CD4-positive, alpha-beta T cell treated with Interleukin-15 for 4 hours (primary cell): ENCODE measurements at places on chromosomes 6 and 20.

- DNase-seq = no peak
Measured at GRCh38 chr6:149711711-149712110, 6.2 kb downstream of the LATS1 start.

DNA sequence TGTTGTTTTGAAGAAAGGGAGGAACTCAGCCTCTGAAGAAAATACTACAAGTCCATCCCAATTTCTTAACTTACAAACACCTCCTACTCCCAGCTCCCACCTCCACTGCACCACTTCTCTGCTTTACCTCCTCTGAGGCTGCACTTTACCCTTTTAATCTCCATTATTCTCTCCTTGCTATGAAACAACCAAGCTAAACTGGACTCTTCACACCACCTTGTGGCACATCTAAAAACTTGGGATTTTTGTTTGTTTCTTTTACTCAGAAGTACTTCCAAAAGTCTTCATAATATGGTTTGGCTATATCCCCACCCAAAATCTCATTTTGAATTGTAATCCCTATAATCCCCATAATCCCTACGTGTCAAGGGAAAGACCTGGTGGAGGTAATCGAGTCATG, 142.2 kb downstream of the MOXD1 start:
- DNase-seq = no peak

DNA sequence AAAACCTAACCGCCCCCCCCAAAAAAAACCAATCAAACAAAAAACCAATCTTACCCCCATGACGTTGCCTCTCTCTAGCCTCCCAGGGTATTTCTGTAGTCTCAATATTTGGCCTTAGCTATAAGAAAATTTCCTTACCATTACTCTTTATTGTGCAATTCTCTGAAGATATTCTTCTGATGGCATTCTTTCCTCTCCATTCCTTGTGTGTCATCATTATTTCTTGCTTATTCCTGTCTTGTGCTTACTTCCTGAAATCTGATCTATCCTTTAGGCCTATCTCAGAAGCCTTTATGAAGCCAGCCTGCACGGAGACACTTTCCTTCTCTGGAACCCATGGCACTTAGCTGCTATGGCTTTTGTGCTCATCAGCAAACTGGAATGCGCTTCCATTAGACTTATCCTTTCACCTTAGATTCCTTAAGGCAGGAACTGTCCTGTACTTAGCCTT, 65.9 kb upstream of the DDR1 start:
- DNase-seq = no peak

- DNase-seq = no peak
Measured at GRCh38 chr6:147177286-147177685, 26.9 kb upstream of the STXBP5 start.

DNA sequence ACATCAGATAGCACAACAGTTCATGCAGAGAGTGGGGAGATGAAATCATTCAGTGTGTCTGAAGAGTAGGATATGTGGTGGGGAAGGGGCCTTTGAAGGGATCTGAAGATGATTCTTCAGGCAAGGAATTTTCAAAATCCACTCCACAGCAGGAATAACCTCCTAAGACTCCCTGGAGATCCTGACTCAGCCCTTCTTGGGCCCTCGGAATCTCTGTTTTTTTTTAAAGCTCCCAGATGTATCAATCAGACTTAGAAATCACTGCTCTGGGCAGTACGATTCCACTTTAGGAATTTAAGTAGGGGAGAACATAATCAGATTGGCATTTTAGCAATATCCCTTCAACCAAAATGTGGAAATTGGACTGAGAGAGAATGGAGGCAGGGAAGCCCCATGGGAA, 55.5 kb downstream of the RIOK1 start:
- no peak for DNase-seq

DNA sequence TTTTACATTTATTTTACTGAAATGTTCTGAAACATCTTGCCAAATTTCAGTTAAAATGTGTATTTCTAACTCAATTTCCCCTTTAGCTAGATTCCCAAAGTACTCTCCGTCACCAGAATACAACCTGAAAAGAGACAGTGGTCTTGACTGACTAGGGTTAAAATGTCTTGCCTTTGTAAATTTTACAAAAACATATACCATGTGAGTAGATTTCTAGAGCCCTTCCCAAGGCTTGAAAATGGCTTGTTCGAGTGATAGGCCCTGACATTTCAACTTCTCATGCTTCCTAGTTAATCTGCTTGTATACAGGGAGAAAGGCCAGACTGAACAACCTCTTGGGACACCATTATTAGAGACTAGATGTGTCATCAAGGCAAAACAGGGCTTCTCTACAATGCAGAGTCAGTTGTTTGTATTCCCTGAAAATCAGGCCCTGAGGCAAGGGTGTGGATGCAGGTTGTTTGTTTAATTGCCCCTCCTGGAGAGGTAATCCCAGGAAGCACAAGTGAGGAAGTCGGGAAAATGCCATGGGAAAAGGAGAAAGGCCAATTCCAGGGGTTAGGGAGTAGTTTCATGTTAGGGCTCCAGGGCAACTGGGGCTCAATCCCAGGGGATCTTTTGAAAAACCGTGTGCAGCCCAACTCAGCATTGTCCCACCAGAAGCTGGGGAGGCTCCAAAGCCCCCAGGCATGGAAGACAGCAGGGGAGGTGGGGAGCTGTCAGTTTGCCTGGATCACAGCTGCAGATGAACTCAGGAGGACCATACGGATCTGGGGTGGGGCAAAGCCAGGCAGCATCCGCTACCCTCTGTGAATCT, 11.6 kb upstream of the TFB1M start:
- DNase-seq = no peak

GRCh38 chr20:34583544-34583943, 25.0 kb downstream of the MAP1LC3A start:
- DNase-seq = no peak

DNA sequence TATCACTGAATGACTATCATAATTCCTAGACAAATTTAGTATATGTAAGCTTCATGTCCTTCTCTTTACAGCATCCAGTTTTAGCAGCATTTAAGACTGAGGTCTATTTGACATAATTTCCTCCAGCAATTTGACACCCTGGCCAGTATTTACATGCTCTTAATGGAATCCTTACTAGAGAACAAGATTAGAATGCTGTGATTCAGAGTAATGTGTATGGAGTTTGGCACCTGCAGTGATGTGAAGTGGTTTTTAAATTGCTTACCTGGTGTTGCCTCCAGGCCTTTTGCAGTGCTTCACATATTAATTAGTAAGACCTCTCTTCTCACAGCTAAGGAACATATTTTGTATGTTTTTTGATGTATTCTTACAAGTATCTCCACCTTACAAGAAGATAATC, 9.8 kb downstream of the NKX2-4 start:
- no peak for DNase-seq

- no peak for DNase-seq
Measured at GRCh38 chr6:158018041-158018771, 36.5 kb downstream of the SYNJ2 start.

GRCh38 chr6:53437557-53438202, 88.9 kb upstream of the ELOVL5 start:
- DNase-seq = peak; percentile 37

DNA sequence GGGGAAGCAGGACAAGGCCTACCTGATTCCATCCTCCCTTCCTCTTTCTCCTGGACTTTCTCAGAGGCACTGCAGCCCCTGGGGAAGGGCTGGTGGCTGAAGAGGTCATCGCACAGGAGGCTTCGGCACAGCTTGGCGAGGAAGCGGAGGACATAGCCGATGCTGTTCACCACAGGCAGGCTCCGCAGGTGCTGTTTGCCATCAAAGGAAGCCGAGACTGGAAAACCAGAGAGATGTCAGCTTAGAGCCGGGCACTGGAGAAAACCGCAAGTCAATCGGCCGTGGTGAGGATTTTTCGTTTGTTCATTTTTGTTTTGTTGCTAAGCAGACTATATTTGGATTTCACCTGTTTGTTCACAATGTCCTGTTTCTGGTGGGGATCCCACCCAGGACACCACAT, 79.2 kb downstream of the SCML4 start:
- DNase-seq = no peak

DNA sequence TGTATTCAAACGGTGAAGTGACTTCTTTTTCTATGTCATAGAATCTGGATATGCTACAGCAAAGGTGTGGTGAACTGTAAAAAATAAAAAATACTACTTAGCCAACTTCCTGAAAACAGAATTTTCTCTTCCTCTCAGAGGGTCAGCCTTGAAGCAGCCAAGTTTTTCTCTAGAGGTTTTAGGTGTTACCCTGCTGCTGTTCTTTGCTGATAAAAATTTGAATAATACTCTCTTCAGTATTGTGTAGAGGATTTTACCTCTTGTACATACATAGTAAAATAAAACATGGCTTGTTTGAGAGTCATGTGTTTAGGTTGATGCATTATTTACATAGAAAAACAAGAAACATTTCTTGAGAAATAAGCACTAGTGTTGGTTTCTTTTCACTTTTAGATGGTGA, 458.4 kb downstream of the TBC1D32 start:
- no peak for DNase-seq

DNA sequence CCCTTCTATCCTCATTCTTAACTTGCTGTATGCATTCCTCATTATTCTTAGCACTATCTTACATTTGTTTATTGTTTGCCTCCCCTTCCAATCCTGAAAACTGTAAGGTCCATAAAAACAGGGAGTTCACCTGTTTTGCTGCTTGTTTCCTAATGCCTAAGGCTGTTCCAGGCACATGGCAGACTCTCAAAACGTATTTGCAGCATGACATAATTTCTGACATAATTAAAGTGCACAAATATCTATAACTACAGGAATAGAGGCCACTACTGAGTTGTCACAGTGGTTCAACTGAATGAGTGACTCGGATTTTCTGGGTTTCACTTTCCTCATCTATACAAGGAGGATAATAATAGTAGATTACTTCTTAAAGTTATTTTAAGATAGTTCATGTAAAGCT, 83.0 kb downstream of the HFE start:
- peak; percentile 13 for DNase-seq

DNA sequence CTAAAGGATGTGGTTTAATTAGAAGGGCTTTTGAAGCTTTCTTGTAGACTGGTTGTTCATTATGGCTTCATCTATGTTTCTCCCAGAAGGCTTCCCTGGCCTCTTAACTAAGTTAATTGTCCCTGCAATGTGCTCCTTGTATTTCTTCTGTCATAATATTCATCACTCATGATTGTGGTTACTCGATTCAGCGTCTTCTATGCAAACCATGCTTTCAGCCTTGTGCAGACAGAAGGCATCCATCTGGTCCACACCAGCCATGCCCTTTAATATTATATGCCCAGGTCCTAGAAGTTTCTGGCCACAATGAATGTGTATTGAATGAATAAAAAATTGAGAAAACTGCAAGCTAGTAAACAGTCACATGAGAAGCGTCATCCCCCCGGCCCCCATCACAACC, 163.2 kb downstream of the KHDC1L start:
- no peak for DNase-seq

DNA sequence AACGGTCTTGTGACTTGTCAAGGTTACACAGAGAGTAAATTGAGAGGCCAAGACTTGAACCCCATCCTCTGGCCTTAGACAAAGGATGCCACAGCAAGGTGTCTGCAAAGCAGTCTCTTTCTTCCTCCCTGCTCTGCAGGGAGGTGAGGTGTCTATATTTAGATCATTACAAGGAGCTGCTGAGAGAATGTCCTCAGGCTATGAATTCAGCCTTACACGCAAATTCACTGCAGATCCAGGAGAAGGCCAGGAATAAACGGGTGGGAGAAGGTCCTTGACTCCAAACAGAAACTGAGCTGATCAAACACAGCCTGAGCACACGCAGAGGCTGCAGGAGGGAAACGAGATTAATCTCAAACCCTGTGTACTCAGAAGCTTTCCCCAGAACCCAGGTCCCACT, 48.6 kb upstream of the PTPRT start:
- DNase-seq = no peak
